ENCODE measurements at places on chromosomes 4 and X.

DNA sequence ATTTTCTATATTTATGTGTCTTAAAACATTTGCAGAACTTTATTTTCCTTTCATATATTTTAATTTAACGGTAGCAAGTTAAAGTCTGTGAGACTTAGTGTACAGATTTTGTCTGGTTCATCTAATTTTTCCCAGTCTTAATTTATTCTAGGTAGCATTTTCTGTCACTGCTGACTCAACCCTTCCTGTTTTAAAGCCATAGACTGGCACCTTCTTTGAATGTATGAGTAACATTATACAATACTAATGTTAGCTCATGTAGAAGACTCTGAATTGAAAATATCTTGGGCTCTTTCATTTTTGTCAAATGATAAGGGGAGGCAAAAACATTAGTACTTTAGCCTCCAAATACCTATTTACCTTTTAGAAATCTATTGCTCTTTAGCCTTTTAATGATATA lies 43.6 kb downstream of the BLTP1 start:
- DNase-seq, result no peak

GRCh38 chr4:21901281-21901680 lies 47.3 kb downstream of the KCNIP4 start:
- no peak for DNase-seq

- no peak for DNase-seq
Measured at GRCh38 chrX:40107291-40108161, 9.8 kb upstream of the BCOR start.

DNA sequence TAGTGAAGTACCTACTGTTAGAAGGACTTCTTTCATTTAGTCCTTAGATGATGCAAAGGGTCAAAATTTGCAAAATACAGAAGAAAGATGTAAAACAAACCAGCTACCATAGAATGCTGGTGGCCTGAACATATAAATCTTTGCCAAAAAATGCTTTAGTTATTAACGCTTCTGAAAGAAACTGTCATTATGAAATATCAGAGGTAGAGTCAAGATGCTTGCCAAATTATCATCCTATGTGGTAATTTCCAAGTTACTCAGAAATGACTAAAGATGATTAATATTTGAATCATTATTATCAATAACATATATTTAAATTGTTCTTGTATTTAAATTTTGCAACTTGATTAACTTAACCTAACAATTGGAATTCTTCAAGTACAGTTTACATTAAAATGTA lies 588.4 kb upstream of the FAM241A start:
- no peak for DNase-seq

GRCh38 chrX:25207803-25208475 lies 192.2 kb upstream of the ARX start:
- no peak for DNase-seq

DNA sequence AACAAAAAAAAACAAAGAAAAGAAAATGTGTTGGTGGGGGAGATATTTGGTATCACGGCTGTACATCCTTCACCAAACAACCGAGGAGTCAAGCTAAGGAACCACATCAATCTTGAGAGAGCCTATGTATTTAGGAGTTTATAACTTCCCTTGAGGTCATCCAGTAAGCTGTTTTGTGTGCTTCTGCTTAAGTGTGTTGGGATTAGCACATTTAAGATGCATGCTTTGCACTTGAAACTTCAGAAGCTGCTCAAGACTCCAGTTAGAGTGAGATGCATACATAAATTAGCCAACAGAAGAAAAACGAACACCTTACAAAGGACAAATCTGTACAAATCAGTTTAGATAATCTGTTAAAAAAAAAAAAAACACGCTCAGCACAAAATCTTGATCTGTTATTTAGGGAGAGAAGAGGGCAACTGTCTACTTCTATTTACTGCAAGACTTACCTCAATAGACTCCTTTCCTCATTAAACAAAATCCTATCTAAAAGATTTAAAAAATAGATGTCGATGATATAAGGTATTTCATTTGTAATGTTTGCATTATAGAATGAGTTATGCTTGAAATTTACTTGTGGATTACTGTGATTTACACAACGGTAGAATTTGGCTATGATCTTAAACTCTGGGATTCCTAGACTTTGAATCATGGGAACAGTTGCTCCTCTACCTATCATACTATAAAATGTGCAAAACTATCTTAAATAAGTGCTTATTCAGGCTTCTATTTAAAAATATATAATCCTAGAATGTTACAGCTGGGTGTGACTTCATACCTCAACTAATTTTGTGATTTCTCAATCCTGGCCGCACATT lies 53.8 kb upstream of the NAP1L5 start:
- no peak for DNase-seq

GRCh38 chr4:188021548-188022249 lies 26.1 kb downstream of the ZFP42 start:
- no peak for DNase-seq

DNA sequence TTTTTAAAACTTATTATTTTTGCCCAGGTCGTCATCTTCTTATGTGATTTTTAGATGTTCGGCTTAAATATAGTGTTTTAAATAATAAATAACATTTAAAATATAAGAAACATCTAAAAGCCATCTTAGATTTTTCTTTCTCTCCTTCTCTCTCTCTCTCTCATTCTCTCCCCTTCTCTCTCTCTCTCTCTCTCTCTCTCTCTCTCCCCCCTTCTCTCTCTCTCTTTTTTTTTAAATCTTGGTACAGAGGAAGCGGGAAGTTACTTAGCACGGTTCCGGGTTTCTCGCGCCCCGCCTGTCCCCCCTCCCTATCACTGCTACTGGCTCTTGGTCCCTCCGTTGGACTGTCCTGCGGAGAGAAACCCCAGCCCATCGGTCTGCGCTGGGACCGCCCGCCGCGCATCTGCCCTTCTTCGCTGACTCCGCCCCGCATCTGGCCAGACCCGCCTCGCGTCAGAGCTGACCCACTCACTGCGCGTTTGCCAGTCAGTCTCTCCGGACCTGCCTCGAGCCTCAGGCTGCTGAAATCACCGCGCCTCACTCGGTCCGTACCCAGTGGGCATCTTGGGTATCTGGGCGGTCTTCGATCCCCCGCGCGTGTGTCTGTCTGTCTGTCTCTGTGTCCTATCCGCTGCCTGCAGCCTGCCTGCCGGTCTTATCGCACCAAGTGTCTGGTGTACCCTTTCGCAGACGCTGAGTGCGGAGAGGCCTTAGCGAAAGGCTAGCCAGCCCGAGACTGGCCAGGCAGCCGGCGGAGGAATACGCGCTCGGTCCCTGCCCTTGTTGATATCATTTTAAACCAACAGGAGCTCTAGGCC lies at the start of gene PABPC5:
TSS of gene PABPC5 (plus strand) at position 489 of the 818 bp plus-strand sequence. CDS start 739 bp downstream, outside the sequence.
- no peak for DNase-seq

GRCh38 chr4:47031011-47031678 lies at the start of gene GABRB1:
TSS of gene GABRB1 (plus strand) at chr4:47031567.
- DNase-seq, result no peak

DNA sequence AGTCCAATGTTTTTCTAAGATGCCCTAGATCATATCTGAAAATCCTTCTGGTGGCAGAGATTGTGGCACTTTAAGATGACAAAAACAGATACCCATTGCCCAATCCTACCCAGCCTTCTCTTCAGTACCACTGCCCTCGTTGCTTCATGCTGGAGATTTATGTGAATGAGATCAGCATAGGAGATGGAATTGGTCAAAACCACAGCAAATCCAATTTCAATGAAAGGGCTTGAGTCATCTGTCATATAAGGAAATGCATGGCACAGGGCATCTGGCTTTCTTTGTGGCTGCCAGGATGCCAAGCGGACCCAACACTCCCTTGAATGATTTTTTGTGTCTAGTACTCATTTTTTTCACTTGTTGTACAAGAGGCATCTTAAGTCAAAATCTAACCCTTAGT lies 16.8 kb downstream of the AFF2 start:
- no peak for DNase-seq

DNA sequence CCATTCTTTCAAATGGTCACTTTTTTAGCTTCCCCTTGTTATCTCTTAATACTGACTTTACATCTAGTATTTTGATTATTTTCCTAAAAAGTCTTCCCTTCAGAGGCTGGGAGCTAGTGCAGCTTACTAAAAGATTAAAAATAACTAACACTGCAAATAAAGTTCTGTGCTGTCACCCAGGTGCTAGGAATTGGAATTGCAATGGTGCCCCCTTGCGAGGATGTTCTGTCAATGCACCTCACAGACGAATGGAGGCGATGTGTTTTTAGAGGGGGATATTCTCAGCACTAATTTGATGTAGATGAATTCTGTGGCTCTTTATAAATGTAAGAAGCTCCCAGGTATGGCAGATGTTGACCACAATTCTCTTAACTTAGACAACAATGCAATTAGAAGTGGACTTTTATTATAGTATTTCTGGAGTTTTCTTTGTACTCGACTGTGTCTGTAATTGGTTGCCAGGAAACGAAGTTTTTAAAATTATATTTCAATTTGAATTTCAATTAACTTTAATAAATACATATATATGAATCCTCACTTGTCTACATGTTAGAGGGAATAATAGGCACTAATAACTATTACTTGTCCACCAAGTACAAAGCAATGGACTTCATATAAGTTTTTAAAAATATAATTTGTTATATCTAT lies 22.0 kb upstream of the SMIM31 start:
- DNase-seq, result peak; percentile 31

GRCh38 chr4:85834934-85835333 lies 360.0 kb downstream of the ARHGAP24 start:
- no peak for DNase-seq

DNA sequence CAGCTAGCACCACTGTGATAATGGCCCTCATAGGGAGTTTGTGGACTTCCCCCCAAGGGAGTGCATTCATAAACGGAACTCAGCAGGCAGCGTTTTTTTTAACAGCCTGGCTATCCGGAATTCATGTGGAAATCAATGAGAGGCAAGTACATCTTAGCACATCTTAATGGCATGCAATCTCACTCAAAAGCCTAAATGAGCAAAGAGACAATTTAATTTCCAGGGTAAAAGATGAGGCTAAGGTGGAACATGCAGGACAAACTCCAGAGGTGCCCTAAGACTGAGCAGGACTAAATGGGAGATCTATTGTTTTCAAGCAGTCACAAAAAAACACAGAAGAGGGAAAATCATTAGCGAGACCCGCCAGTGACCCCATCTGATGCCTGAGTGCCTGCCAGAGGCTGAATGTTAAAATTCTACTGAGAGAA lies 243.5 kb upstream of the KCNIP4 start:
- no peak for DNase-seq

- no peak for DNase-seq
Measured at GRCh38 chr4:150385606-150386005, 196.3 kb upstream of the MAB21L2 start.

Measured in T-cell (primary cell).